ENCODE measurements at places on chromosomes 13 and 19.
A peak's percentile ranks its signal among the peaks of the same experiment; 100 is the strongest.

GRCh38 chr13:33367926-33368325 is 82.4 kb upstream of the STARD13 start:
- DNase-seq, result no peak

DNA sequence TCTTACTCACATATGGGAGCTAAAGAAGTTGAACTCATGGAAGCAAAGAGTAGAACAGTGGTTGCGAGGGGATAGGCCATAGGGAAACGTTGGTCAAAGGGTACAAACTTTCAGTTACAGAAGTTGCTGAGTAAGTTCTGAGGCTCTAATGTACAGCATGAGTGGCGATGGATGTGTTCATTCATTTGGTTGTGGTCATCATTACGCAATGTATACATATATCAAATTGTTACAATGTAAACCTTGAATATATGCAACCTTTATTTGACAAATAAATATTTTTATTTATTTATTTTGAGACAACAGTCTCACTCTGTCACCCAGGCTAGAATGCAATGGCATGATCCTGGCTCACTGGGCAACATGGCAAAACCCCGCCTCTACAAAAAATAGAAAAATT is 38.7 kb downstream of the ZIC5 start:
- DNase-seq, result no peak

GRCh38 chr19:38004521-38005223 is 97.7 kb downstream of the SIPA1L3 start:
- peak; percentile 98 for DNase-seq

- no peak for DNase-seq
Measured at GRCh38 chr13:70284371-70284770, 176.1 kb upstream of the KLHL1 start.

GRCh38 chr13:80141123-80141849 is 199.6 kb downstream of the SPRY2 start:
- peak; percentile 96 for DNase-seq

DNA sequence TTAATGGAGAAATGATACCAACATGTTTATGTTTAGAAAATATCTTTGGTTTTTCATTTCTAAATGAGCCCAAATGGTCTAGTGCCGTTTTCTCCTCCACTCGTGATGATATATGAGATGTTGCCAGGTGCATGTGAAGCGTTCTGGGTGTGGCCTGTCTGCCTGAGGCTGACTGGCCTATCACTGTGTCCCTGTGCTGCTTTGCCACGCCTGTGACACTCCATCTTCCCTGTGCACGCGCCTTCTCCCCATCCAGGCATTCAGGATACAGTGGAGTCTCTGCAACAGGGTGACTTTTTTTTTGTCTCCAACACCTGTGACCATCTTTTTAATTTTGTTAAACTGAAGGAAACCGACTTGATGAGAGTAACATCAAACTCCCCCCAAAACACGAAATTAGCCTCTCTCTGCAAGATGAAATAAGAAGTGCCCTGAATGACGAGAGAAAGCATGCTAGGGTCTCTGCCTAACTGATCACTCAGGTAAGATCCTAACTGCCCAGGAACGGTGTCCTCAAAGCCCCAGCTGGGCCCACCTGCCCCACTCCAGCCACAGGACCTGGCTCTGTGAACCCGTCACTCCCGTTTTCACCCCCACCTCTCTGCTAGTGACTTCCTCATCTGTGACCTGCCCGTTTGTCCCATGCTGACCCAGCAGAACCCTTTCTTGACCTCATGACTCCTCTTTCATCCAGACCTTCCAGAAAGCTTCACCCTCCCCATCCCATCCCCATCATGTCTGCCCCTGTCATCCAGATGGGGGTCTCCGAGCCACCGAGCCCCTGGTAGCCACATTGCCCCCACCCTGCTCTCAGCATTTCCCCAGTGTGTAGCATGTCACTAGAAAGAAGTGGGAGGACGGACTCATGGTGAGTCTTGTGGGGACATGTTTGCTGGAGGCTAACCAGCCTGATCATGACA is 33.2 kb upstream of the TFDP1 start:
- DNase-seq, result no peak

- no peak for DNase-seq
Measured at GRCh38 chr19:28744014-28744413, 468.9 kb downstream of the UQCRFS1 start.

- no peak for DNase-seq
Measured at GRCh38 chr19:33368074-33368864, 5.2 kb upstream of the CEBPG start.

DNA sequence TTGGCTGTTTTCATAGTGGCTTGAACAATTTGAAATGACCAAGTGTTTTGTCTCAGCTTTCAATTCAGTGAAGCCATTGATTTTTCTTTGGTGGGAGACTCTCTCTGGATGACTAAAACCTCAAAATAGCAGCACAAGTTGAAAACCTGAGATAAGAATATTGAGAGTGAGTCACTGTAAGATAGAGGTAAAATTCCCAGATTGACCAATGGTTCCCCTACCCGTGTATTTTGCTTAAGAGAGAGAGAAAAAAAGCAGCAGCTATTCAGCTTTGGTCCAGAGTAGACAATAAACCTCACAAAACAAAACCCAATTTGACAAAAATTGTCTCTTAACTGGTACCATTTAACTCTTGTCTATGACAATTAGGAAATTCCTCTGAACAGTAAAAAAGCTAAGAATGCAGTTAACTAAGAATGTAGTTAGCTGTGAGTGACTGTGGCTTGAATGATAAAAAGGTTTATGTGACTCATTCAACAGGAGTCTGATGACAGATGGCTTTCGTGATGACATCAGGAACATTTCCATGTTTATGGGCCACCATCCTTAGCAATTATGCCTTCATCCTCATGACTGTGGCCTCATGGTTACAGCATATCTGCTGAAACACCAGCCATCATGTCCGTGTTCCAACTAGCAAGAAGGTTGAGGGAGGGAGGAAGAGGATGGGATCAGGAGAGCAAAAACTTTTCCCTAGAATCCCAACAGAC is 356.9 kb downstream of the NDFIP2 start:
- peak; percentile 70 for DNase-seq

DNA sequence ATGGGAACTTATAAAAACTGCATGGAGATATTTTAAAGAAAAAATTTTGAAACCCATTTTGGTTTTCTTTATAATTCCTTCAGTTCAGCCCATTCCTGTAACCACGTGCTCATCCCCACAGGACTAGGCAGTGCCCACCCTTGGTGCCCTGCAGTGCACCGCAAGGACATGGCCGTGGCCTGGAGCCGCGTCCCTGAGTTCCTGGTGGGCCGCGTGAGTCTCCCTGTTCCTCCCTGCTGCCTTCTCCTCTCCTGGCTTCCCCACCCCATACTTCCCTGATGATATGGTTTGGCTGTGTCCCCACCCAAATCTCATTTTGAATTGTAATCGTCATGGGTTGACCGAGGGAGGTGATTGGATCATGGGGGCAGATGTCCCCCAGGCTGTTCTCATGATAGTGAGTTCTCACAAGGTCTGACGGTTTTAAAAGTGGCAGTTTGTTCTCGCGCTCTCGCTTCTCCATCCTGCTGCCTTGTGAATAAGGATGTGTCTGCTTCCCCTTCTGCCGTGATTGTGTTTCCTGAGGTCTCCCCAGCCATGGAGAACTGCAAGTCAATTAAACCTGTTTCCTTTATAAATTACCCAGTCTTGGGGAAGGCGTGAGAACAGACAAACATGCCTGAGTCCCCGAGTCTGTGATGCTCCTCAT is 31.6 kb upstream of the TFDP1 start:
- DNase-seq, result no peak

GRCh38 chr13:100542826-100543156 is 45.8 kb downstream of the GGACT start:
- DNase-seq, result peak; percentile 62

DNA sequence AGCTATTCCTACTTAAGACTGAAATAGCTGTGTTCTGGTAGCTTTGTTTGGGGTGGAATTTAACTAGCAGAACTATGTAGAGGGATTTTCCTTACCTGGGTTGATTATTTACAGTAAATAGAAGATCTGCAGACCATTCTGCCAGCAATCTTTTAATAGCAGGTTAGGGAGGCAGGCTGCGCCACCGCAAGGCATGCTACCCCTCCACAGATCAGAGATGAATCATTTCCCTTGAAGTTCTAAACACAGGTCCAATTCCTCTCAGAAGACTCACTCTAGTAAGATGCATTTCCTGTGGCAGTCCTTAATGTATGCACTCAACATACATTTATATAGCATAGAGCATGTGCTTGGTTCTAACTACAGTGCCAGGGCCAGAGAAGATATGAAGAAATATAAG is 109.0 kb downstream of the TNFRSF19 start:
- DNase-seq, result no peak

GRCh38 chr13:106355866-106356265 is 179.6 kb downstream of the EFNB2 start:
- no peak for DNase-seq

- DNase-seq, result no peak
Measured at GRCh38 chr19:17098326-17098725, 22.7 kb downstream of the MYO9B start.

DNA sequence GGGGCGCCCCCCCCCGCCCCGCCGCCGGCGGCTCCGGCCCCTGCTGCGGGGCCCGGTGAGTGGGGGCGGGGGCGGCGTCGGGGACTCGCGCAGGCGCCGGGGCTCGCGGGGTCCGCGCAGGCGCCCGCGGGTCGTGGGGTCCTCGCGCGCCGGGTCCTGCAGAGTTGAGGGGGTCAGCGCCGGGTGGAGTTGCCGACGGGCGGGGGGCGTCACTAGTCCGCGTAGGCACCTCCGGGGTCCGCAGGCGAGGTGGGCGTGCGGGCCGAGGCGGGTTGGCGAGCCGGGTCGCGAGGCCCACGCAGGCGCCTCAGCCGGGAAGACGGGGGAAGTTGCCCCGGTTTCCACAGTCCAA is 365 bp downstream of the PPP6R1 start:
- no peak for DNase-seq

GRCh38 chr19:46618670-46619231 is 6.1 kb downstream of the PTGIR start:
- peak; percentile 68 for DNase-seq

DNA sequence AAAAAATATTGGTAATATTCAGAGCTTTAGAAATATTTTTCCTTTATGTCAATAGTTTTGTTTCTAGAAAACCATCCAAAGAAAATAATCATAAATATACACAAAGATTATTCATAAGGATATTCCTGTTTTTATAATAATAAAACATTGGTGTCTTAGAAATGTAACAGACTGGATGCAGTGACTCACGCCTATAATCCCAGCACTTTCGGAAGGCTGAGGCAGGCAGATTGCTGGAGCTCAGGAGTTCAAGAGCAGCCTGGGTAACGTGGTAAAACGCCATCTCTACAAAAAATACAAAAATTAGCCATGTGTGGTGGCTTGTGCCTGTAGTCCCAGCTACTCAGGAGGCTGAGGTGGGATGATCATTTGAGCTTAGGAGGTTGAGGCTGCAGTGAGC is 106.8 kb downstream of the DHRS12 start:
- DNase-seq, result no peak

GRCh38 chr19:29690842-29691241 is 24.2 kb downstream of the C19orf12 start:
- peak; percentile 54 for DNase-seq

DNA sequence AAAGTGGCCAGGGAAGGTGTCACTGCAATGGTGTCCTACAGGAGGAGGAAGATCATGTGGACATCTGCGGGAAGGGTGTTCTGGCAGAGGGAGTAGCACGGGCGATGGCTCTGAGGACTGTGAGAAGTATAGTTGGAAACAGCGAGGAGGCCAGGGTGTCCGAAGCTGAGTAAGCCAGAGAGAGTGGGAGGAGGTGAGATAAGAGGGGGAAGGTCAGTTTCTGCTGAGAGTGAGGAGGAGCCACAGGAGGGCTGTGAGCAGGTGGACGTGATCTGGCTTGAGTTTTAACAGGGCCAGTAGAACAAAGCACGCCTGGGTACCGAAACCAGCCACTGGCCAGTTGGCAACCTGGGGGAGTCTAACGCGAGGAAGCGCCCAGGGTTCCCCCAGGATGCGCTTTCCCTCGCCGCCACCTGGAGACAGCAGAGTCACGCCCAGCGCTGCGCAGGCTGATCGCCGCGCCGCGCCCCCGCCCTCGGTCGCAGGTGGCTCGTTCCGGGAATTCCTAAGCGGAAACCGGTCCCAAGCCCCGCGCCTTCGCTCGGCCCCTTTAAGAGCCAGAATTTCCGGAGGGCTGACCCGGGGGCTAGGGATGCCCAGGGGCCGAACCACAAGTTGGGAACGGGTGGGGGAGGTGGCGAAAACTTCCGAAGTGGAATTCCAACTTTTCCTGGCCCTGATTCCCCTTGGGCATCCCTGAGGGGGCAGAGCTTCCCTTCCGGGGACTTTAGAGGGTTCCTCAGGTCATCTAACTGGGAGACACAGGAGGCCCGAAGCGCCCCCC is 1.1 kb upstream of the LSR start:
- no peak for DNase-seq

DNA sequence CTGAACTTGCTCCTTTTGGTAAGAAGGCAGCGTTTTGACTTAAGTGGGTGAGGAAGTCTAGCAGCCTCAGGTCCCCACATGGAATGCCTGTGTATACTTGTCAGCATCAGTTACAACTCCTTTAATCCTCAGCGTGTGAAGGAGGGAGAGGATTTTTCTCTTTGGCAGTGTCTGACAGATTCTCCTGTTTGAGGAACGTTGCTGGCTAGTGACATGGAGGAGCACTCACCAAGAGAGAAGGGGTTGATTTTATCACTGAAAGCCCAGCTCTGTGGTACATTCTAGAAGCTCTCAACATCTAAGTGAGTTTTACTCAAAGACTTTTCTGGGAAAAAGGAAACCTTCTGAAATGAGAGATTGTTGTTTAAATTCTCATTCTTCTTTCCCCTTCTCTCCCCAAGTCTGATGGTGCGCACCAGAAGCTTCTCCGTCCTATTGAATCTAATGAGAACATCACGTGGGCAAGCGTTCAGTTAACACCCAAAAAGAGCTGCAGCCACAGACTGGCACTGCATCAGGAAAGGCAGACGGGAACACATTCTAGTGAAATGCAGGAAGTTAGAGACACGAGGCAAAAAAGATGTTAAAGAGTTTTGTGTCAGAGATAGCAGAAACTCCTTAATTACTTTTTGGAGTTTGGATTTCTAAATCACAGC is 58.2 kb downstream of the GJA3 start:
- DNase-seq, result no peak

DNA sequence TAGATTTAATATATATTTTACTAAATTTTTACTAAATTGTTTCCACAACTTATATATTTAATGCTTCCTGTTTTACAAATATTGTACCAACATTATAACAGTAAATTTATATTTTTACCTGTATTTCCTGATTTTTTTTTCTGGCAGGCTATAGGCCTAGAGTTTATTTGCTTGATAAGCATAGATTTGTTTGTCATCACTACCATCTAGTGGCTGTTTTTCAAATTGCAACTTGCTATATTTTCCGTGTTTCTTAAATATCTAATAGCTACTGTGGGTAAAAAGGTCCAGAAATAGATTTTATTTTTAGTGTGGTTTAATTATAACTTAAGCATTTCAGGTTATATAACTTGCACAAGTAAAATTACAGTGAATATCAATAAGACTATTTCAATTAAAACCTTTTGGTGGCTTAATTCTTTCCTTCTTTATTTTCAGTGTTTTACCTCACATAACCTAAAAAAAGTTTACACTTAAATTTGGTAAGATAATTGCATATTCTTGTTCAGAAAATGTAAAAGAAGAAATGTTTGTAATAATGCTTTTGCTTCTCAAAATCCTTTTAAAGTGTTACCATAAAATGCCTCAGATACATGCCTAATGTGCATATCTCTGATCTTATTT is 60.6 kb downstream of the NDFIP2 start:
- DNase-seq, result peak; percentile 87
